ENCODE measurements at places on chromosomes 13 and 19.

DNA sequence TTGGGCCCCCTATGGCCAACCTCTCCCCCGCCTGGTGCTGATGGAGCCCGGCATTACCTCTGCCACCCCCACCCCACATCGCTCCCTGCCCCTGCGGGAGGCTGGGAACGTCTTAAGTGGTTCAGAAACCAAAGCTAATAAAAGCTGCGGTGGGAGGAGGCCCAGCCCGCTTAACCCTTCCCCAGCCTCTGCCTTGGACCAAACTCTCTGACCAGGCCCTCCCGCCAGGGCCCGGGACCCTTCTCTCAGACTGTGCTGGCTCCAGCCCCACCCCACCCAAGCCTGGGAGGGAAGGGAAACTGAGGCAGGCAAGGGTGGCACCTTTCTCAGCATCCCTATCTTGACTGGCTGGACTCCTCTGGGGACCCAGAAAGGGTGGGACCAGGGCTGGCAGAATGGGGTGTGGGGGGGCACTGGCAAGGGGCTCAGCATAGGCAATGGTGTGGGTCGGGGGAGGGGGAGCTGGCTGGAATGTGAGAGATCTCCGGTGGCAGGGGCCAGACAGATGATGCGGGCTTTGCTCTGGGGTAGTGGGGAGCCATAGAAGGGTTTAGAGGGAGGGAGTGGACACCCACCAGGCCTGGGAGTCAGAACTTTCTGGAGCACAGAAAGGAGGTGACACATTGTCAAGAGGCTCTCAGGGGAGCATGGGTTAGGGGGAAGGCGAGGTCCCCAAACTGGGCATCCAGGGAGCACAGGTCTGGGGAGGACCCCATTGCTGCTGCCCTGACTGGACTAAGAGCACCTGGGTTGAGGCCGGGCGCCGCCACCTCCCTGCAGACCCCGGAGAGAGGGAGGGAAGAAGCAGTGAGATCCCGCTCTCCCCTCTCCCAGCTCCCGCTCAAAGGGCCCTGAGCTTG, 21.9 kb downstream of the SMIM24 start:
- DNase-seq: peak; percentile 62

DNA sequence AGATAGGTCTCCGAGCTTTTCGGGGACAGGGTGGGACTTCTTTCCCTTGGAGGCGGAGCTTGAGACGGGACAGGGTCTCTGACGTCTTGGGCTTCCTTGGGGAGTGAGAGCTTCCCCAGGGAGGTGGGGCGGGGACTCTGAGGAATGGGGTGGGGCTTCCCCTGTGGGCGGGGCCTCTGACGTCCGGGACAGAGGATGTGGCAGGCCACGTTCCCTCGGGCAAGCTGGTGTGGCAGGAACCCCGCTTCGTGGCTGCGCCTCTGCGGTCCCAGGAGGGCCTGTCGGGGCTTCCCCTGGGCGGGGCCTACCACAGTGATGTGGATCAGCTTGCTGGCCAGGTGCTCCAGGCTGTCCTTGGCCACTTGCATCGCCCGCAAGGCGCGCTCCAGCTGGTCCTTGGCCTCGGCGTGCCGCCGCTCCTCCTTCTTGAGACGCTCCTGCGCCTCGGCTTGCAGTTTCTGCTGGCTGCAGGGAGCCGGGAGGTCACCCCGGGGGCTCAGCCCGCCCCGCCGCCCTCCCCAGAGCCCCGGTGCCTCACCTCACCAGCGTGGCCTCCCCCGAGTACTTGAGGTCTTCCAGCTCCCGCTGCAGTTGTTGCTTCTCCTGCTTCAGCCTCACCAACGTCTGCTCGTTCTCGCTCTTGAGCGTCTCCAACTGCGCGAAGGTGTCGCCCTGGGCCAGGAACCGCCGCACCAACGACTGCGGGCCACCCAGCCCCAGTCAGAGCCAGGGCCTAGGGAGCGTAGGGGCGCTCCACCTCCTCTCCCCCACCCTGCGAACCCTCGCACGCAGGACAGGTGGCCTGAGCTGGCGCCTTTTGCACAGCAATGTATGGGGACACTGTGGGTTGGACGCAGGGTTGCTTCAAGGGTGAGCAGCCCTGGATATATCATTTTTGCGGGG, 3.3 kb upstream of the RGL3 start:
- DNase-seq: peak; percentile 58

- DNase-seq: no peak
Measured at GRCh38 chr13:88014527-88014926, 343.4 kb downstream of the SLITRK5 start.

- DNase-seq: no peak
Measured at GRCh38 chr19:46979126-46980105, 40.2 kb upstream of the NPAS1 start.

GRCh38 chr19:35100588-35101533, 14.8 kb upstream of the FXYD3 start:
- DNase-seq: no peak

GRCh38 chr13:94464771-94465170, 14.7 kb downstream of the DCT start:
- no peak for DNase-seq

GRCh38 chr13:78934336-78934735, 275.4 kb upstream of the OBI1 start:
- DNase-seq: no peak

GRCh38 chr19:39413272-39413910, 922 bp downstream of the PLEKHG2 start:
- DNase-seq: peak; percentile 76

DNA sequence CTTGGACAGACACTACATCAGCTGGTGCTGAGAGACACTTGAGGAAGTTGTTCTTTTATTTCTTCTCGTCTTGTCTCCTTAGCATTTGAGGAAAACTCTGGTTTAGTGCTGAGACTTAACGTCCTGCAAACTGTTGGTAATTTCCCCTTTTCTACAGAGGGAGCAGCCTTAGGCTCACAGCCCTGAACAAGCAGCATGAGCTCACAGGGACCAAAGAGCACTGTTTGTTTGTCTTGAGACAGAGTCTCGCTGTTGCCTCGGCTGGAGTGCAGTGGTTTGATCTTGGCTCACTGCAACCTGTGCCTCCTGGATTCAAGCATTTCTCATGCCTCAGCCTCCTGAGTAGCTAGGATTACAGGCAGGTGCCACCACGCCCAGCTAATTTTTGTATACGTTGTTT, 5.5 kb downstream of the ZNF805 start:
- no peak for DNase-seq

DNA sequence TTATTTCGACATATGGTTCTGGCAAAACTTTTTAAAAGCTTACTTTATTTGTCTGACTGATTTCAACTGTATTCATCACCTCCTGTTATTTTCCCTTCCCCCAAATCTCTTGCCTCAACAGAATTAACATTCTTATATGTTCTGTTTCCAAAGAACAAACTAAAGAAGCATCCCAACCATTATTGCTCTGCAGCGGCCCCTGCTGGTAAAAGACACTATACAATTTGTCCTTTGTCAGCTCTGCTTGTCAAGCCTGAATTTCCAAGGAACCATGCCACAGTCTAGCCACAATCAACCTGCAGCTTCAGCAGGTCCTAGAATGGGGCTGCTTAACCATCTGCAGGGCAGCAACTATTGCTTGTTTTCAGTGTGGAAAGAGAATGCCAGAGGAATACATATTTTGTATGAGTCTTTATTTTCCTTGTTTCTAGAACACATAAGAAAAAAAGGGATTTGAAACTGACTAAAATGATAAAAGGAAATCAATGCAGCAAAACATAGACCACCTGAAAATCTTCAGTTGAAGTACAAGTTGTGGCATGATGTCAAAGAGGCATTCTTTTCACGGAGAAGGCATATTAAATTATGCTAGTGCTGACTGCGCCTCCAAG, 845.3 kb downstream of the DIAPH3 start:
- DNase-seq: peak; percentile 68

GRCh38 chr13:44668688-44669087, 92.6 kb upstream of the TSC22D1 start:
- DNase-seq: peak; percentile 84

DNA sequence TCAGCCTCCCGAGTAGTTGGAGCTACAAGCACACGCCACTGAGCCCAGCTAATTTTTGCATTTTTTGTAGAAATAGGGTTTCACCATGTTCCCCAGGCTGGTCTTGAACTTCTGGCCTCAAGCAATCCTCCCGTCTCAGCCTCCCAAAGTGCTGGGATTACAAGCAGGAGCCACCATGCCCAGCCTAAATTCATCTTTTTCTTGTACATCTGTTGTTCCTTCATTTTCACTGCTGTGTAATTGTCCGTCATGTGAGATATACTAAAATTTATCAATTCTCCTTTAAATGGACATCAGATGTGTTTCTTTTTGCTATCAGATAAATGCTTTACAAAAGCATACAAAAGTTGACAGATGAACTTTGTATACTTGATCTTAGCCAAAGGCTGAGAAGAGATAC, 22.9 kb downstream of the DYRK1B start:
- no peak for DNase-seq

DNA sequence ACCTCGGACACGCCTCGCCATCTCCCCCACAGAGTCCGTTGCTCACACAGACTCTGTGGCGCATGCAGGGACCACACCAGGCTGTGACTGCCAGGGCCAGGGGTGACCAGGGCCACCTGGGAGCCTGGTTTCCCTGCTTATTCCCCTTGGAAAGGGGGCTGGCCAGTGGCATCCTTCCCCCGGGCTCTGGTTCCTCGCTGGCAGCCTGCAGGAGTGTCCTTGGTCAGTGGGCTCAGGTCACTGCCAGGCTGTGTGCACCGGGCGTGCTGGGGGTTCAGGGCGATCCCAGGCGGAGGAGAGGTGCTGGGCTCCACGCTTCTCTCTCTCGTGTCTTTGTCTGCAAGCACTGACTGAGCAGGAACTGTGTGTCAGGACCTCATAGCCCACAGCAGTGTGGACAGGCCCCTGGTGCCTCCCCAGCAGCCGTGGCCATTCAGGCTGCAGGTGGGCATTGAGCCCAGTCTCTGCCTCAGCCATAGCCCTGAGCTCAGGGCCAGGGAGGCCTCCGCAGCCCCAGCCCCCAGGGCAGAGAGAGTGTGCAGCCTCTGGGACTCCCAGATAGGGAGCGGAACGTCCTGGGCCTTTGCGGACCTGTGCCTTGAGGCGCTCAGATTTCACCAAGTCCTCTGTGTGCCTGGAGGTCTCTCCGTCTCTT, 6.5 kb downstream of the PIAS4 start:
- DNase-seq: no peak

DNA sequence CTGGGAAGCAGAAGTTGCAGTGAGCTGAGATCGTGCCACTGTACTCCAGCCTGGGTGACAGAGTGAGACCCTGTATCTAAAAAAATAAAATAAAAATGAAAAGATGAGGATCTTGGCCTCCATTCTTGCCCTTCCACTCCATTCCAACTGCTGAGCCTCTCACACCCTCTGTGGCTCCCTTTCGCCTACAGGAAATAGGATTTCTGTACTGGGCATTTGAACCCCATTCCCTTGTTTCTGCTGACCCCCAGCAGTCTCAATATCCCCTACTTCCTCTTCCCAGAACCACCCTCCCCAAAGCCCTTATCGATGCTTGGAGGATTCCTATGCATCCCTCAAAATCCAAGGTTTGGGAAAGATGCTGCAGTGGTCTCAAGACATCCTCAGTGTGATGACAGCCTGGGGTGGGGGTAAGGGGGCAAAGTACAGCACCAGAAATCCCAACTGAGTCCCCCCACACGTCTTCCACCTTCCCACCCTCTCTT, 12.5 kb upstream of the GDF15 start:
- no peak for DNase-seq

- DNase-seq: no peak
Measured at GRCh38 chr13:26943748-26944147, 183.2 kb upstream of the GPR12 start.

GRCh38 chr13:22740264-22740663, 440.5 kb upstream of the SGCG start:
- no peak for DNase-seq

GRCh38 chr19:10508707-10509106, 5.6 kb upstream of the KEAP1 start:
- no peak for DNase-seq

GRCh38 chr13:29681864-29682263, 86.4 kb upstream of the SLC7A1 start:
- DNase-seq: peak; percentile 34

- no peak for DNase-seq
Measured at GRCh38 chr19:30722761-30723160, 350.6 kb downstream of the ZNF536 start.

DNA sequence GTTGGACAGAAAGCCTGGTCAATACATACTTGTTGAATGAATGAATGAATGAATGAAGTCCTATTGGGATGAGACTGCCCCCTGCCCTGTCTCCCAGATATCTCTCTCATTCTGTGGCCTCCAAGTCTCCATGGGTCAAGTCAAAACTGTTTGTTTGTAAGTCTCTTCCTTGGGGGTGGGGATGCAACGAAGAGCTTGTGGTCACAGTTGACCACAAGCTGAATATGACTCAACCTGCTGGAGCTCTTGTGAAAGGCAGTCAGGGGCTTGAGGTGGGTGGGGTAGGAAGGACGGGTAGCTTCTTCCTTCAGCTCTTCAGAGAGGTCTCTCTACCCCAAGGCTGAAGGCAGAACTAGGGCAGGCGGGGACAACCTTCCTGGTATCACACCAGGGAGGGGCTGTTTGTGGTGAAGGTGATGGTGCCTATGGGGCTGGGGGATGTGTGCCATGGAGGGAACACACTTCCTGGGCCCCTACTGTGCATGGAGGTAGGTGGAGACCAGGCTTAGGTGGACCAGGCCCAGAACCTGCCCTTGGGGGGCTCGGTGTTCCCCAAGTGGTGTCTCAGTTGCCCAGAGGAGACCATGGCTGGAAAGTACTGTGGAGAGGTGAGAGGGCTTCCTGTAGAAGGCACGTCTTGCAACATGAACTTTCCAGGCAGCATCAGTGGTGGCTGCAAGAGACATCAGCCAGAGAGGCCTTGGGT, 8.0 kb downstream of the MYO1F start:
- DNase-seq: peak; percentile 93

- no peak for DNase-seq
Measured at GRCh38 chr19:6087074-6087571, 23.2 kb downstream of the RFX2 start.

GRCh38 chr19:5773276-5773675, 11.3 kb downstream of the PRR22 start:
- no peak for DNase-seq

GRCh38 chr19:47323872-47324271, 8.1 kb upstream of the C5AR2 start:
- DNase-seq: no peak

- DNase-seq: no peak
Measured at GRCh38 chr13:112229445-112229844, 146.7 kb upstream of the SPACA7 start.

- peak; percentile 78 for DNase-seq
Measured at GRCh38 chr19:28710278-28710677, 502.7 kb downstream of the UQCRFS1 start.

GRCh38 chr19:2902590-2903218, 2.0 kb downstream of the ZNF57 start:
- no peak for DNase-seq

DNA sequence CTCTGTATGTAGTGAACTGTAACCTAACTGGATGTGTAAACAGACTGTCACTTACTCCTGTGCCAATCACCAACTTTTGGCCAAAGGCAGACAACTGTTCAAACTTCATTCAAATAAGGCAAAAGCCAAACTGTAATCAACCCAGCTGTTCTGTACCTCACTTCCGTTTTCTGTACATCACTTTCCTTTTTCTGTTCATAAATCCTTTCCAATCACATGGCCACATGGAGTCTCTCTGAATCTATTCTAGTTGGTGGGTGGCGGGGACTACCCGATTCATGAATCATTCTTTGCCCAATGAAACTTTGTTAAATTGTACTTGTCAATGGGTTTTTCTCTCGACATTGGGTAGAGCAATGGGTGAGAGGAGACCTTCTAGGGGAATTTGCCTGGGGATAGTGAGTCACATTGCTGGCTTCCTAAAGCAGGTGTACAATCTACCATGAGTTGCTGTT, 178.3 kb upstream of the RFC3 start:
- no peak for DNase-seq

Measured in fibroblast of skin of scalp (primary cell).